ENCODE measurements at places on chromosomes 5 and 9.

DNA sequence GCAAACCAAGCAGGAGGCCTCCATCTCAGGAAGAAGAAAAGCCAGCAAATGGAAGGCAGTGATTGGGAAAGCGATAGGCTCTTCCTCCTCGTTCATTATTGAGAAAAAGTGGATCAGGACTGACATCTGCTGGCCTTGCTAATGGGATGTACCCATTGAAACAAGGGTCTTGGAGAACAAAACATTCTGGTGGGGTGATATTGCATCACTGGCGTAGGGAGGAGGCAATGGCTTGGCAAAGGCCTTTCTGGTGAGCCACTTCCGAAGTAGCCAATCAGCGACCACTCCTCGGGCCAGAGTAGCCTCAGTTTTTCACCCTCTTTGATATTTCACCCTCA, 86.7 kb upstream of the NFIB start:
- DNase-seq = no peak

DNA sequence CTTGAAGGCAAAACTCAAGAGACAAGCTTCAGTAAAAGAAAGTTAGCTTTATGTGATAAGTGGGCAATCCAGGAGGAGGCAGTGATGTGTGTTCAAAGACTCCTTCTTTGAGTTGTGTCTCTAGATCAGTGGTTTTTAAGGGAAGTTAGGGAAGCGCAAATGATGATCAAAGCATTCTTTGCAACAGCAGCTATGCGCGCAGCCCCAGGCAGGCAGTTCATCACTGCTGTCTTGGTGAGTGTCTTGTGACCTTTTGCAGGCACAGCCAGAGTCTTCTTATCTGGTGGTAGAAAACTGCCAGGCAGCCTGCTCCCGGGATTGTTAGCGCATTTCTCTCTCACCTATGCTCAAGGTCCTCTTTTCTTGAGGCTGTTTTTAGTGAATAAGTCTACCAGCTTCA, 40.3 kb upstream of the CLK4 start:
- peak; percentile 33 for DNase-seq

- no peak for DNase-seq
These were observed 85.1 kb upstream of the GRHPR start for GRCh38 chr9:37337301-37337890.

DNA sequence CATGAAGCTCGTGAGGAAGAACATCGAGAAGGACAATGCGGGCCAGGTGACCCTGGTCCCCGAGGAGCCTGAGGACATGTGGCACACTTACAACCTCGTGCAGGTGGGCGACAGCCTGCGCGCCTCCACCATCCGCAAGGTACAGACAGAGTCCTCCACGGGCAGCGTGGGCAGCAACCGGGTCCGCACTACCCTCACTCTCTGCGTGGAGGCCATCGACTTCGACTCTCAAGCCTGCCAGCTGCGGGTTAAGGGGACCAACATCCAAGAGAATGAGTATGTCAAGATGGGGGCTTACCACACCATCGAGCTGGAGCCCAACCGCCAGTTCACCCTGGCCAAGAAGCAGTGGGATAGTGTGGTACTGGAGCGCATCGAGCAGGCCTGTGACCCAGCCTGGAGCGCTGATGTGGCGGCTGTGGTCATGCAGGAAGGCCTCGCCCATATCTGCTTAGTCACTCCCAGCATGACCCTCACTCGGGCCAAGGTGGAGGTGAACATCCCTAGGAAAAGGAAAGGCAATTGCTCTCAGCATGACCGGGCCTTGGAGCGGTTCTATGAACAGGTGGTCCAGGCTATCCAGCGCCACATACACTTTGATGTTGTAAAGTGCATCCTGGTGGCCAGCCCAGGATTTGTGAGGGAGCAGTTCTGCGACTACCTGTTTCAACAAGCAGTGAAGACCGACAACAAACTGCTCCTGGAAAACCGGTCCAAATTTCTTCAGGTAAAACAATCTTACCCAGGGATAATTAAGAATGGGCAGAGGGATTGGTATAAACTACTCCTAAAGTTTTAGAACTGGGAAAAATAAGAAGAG, 12.9 kb downstream of the ITGA1 start:
- peak; percentile 42 for DNase-seq

DNA sequence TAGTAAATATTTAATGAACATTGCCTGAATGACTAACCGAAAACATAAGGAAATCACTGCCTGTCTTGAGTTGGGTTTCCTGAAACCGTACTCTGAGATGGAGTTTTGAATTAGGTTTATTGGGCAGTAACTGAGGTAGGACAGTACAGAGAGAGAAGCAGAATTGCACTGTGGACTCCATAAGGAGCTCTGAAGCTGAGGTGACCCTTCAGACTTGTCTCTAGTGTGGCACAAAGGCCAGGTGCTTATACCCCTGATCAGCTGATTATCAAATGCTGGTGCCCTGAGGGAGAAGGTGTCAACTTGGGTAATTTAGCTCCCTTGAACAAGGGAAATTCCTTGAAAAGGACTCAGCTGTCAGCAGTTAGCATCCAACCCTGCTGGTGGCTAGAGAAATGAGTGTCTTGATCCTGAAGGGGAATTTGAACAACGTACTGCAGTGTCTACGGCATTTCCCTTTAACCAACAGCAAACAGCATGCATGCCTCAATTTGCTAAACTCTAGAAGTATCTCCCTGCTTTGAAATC, 135.0 kb upstream of the SMARCA2 start:
- no peak for DNase-seq

DNA sequence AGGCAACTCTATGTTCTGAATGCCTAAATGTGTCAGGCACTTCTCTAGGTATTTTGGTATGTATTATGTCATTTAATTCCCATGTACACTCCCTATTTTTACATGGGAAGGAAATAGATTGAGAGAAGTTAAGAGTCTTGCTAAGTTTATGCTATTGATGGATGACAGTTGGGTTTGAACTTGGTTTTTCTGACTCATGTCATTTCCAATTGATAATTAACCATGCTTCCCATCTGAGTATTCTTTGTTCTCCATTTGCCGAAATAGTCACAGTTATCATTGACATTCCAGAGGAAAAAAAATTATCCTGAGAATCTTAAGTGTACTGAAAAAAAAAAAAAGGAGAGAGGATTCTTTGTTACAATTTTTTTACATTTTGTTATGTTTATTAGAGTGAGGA, 23.1 kb upstream of the DMRTA1 start:
- no peak for DNase-seq

DNA sequence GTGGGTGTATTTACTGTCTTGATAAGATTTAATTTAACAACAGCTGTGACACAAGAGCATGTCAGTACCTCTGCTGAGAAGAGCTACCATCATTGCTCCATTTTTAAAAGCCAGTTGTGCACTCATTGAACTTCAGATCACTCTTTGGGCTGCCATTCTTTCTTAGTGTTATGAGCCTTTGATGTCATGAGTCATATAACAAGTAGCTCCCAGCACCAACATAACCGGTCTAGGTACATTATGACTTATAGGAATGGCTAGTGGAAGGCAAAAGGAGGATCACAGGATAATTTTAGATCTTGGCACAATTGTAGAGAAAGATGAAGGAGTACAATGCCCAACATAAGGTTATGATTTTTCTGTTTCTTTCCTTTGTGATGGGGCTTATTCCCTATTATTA, 170.8 kb upstream of the FBN2 start:
- no peak for DNase-seq

- no peak for DNase-seq
These were observed 163.5 kb downstream of the NR3C1 start for GRCh38 chr5:143239882-143240518.

DNA sequence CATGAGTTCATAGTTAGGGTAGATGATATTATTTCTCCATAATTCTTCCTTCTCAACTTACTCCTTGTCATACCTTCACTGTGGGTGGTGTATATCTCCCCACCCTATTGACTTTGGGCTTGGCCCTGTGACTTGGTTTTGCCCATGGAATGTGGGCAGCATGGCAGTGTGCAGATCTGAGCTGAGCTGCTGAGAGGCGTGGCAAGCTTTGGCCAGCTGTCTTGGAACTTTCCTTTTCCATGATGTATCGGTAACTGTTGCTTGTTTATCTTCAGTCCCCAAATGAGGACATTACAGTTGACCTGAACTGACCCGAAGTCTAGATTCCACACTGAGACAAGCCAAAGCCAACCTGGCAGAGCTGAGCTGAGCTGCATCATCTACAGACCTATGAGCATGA, 70.4 kb downstream of the RALGPS1 start:
- DNase-seq = no peak

- no peak for DNase-seq
These were observed 24.5 kb upstream of the PDZD2 start for GRCh38 chr5:31614151-31615020.

- no peak for DNase-seq
These were observed 343.4 kb downstream of the DNAH5 start for GRCh38 chr5:13601112-13601511.

DNA sequence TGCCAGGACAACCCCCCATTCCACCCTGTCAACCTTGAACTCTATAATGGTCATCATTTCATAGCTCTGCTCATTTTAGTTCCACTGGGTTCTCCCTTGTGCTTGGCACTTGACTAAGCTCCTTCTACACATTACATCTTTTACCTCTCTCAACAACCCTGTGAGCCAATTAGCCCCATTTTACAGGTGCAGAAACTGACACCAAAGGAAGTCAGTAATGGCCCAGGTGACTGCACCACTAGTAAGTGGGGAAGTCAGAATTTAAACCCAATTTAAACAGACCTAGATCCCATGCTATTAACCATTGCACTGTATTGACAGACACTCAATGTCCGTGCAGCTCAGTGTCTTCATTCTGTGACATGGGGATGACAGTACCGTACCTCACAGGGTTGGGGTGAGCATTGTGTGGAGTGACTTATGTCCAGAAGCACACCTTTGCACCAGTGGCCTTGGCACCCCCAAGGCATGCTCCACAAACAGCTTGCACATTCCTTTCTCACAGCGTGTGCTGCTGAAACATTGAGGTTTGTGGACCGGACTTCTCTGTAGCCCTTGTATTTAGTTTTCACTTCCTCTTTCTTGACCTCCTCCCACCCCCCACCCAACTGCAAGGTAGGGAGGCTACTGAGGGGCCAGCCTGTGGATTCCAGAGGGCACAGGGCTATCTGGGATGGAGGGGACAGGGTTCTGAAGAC, 23.1 kb downstream of the IRF1 start:
- no peak for DNase-seq

GRCh38 chr9:75889977-75890471, 449 bp upstream of the PCSK5 start:
- peak; percentile 21 for DNase-seq

- DNase-seq = no peak
These were observed 56.0 kb downstream of the ZNF510 start for GRCh38 chr9:96721731-96722429.

DNA sequence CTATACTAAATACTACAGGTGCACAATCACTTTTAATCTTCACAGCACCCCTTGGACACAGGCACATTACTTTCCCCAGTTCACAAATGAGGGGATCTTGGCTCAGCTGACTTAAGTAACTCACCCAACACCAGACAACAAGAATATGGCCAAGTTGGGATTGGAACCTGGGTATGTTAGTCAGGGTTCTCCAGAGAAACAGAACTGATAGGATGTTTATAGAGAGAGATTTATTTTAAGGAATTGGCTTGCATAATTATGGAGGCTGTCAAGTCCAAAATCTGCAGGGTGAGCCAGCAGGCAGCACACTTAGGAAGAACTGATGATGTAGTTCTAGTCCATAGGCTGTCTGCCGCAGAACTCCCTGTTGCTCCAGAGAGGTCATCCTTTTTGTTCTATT, 312.9 kb downstream of the MAN2A1 start:
- DNase-seq = no peak

GRCh38 chr5:963673-964531, 44.7 kb upstream of the NKD2 start:
- DNase-seq = no peak

GRCh38 chr5:116825486-116825885, 250.9 kb upstream of the SEMA6A start:
- no peak for DNase-seq

- no peak for DNase-seq
These were observed 49.3 kb downstream of the COL15A1 start for GRCh38 chr9:98992885-98993569.

DNA sequence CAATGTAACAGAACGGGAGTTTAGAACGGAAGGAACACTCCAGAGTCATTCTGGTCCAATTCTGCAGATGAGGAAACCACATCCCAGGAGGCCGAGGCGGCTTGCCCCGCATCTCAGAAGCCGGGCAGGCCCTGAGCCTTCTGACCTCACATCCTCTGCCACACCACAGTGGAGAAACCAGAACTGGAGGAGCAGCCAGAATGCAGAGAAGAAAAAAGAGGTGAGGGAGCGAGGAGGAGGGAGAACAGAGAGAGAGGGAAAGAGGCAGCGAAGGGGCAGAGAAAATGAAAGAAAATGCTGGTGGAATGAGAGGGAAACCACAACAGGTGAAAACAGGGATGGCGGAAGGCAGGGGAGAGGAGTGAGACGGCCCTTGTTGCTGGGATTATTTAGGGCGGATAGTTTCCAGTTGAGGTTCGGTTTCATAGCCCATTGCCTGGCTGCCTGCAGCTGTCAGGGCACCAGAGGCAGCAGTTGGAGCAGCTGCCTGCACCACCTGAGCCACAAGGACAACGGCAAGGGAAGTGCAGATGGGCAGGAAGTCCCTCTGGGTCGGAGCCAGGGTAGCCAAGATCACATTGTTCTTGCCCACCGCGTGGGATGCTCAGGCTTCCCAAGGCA, at the start of gene HMHB1:
Gene HMHB1, plus strand, starts transcription at position 77 of the 621 bp plus-strand sequence.
- DNase-seq = no peak

DNA sequence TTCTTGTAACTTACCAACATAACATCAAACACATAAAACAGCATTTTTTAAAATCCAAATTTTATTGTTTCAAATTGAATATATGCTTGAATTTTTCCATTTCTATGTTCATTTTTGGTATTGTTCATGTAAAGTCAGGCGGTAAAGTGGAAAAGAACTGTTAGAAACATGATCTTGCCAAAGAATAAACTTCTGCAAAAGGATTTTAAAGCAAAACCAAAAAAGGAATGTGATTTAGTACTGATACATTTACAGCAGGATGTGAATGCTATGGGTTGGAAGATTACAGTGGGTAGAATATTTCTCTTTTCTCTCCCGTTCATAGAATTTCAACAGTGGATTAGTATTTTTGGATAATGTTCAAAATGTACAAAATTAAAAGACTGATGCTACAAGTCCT, 277.2 kb upstream of the MPDZ start:
- DNase-seq = no peak

DNA sequence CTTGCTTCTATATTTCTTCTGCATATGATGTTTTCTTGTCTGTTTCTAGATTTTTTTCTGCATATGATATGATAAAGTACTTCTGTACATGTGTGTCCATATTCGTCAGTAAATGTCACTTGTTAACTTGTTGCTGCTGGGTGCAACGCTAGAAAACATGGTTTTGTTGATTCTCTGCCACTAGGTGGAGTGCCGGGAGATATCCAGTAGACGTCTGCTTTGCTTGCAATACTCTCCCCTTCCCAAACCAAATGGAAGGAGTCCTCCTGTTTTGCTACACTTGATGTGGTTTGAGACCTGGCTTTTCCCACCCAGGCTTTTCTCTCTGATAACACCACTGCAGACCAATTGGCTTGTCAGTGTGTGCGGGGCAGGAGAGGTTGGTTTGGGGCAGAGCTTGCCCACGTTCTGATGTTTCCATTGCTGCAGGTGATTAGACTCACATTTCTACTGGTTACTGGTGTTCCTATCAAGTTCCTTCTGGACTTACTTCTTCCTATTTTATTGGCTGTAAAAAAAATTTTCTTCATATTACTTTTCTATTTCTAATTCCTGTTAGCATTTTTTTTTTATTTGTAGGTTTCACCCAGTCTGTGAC, 900.0 kb upstream of the CDH10 start:
- no peak for DNase-seq
